Articular chondrocyte of knee joint (primary cell): ENCODE measurements at places on chromosomes 4 and X. TPM values are rescaled to one million over a fixed set of nuclear protein-coding genes. Genes with fewer than 3 reads are reported as not detected.

SRD5A3 gene
- total RNA-seq = 10.4 and 15.7 TPM in 2 replicates

KLB gene
- under 0.01 TPM in 1 of 2 replicates, not detected in the other for total RNA-seq

MAP7D3 gene
- 73.1 and 82.6 TPM in 2 replicates for total RNA-seq

RNF128 gene
- total RNA-seq = not detected in 2 replicates

NEUROG2 gene
- under 0.01 TPM in 1 of 2 replicates, not detected in the other for total RNA-seq

PWWP3B gene
- 0.22 and 0.39 TPM in 2 replicates for total RNA-seq

ZXDA gene
- total RNA-seq = 7.2 TPM in 2 replicates

SSX4 gene
- total RNA-seq = not detected in 2 replicates

CCKAR gene
- 0.91 and 14.8 TPM in 2 replicates for total RNA-seq

TBC1D1 gene
- 120 and 130 TPM in 2 replicates for total RNA-seq

GYG2 gene
- total RNA-seq = 1.5 and 3.8 TPM in 2 replicates

HHIP gene
- 0.52 and 2.5 TPM in 2 replicates for total RNA-seq

RRH gene
- 0.11 and 0.13 TPM in 2 replicates for total RNA-seq

MSX1 gene
- total RNA-seq = 1.8 and 2.2 TPM in 2 replicates

HS3ST1 gene
- total RNA-seq = 0.22 and 0.52 TPM in 2 replicates

RAB40A gene
- total RNA-seq = 0.22 and 0.39 TPM in 2 replicates

FGA gene
- total RNA-seq = not detected in 2 replicates

CD40LG gene
- not detected in 2 replicates for total RNA-seq

BMP3 gene
- not detected in 2 replicates for total RNA-seq

ITIH6 gene
- total RNA-seq = under 0.01 TPM in 2 replicates

SMR3B gene
- not detected in 2 replicates for total RNA-seq

ADAD1 gene
- not detected in 2 replicates for total RNA-seq

SPIN2A gene
- 0.52 and 0.54 TPM in 2 replicates for total RNA-seq

PLAC1 gene
- not detected in 2 replicates for total RNA-seq

STS gene
- total RNA-seq = 58.1 and 58.8 TPM in 2 replicates

TRPC5OS gene
- not detected in 2 replicates for total RNA-seq

HAND2 gene
- total RNA-seq = 0.78 and 3.0 TPM in 2 replicates

TMEM31 gene
- total RNA-seq = 0.32 TPM in 1 of 2 replicates, not detected in the other

POF1B gene
- not detected in 2 replicates for total RNA-seq

BCLAF3 gene
- 8.9 and 11.1 TPM in 2 replicates for total RNA-seq

HPSE gene
- 2.6 and 2.7 TPM in 2 replicates for total RNA-seq

GC gene
- not detected in 2 replicates for total RNA-seq

DDIT4L gene
- total RNA-seq = 8.1 and 17.7 TPM in 2 replicates

EVC2 gene
- total RNA-seq = 16.2 and 16.7 TPM in 2 replicates

OPHN1 gene
- 6.7 and 6.9 TPM in 2 replicates for total RNA-seq

STARD8 gene
- total RNA-seq = 4.3 and 5.2 TPM in 2 replicates

S100G gene
- total RNA-seq = not detected in 2 replicates

PDLIM3 gene
- total RNA-seq = 2.7 and 8.2 TPM in 2 replicates

CLTRN gene
- total RNA-seq = 0.32 and 0.52 TPM in 2 replicates

SRPK3 gene
- 0.65 TPM in 2 replicates for total RNA-seq

MAGEB4 gene
- total RNA-seq = not detected in 2 replicates

LYAR gene
- 8.6 and 11.7 TPM in 2 replicates for total RNA-seq

GAB1 gene
- 20.1 and 27.5 TPM in 2 replicates for total RNA-seq

DMRTC1 gene
- total RNA-seq = not detected in 2 replicates

PNCK gene
- total RNA-seq = 0.39 and 0.65 TPM in 2 replicates
